ENCODE measurements at places on chromosomes 6 and 20. TPM values are rescaled to one million over a fixed set of nuclear protein-coding genes. Genes with fewer than 3 reads are reported as not detected.
A peak's percentile ranks its signal among the peaks of the same experiment; 100 is the strongest.

DNA sequence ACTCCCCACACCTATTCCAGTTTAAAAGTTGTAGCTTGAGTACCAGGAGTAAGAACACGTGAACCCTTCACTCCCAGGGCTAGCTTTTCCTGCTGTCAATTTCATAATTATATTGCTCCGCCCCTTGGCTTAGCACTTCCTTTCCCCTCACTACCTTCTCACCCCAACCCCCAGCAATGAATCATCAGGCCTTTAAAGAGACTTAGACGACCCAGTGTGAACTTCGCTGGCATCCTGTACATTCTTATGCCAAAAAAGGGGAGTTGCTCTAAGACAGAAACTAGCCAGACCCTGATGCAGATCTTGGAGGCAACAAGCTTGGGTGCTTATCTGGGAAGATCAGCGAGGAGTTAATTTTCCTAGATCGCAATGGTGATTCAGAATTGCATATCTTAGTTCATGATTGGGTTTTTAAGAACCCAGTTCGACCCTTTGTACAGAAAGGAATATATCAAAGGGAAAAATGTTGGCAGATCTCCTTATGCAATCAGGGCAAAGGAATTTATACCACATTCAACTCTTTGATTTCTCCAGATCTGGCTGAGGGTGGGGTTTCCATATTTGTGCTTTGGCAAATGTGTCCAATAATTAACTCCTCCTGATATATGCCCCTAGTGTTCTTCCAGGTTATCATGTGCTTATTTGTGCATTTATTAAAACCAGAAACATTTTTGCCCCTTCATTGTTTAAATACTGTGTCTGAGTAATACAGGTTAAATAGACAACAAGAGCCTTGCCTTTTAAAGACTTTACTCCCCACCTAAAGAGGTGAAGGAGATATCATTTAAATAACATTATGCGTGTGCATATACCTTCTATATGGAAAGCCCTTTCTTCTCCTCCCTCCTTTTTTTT lies 8.1 kb upstream of the ATXN1 start:
- no peak for DNase-seq
- no peaks in the 10 kb centered on the region for H3K36me3 ChIP-seq
- no peaks in the 10 kb centered on the region for H3K27me3 ChIP-seq

DNA sequence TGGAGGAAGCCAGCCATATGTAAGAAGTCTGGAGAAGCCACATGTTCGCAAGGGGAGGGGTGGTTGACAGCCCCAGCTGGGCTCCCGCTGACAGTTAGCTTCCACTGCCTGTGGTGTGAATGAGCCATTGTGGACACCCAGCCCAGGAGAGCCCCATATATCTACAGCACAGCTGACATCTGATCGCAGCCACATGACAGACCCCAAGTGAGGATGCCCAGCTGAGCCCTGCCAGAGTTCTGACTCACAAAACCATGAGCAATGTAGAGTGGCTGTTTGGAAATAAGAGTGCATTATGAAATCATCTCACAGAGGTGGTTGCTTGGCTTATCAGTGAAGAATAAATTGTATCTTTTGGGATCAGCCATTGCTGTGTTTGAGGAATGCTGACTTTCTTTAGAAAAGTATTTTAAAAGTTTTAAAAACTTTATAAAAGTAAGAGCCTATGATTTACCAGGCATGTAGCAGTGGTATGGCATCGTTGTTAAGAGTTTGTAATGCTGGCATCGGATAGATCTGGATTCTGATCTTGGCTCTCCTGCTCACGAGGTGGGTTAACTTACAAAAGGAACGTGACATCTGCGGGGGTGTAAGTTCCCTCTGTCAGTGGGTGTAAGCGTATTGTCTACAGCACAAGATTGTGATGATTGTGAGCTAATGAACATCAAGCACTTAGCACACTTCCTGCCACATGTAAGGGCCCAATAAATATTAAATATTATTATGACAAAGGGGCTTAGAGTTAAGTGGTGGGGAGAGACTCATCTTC lies 24.1 kb downstream of the CFAP61 start:
- H3K27me3 ChIP-seq, result peaks cover 52% of the 10 kb centered on the region
- no peak overlapping the region for H3K27ac ChIP-seq
- H3K4me1 ChIP-seq, result no peaks in the 10 kb centered on the region
- no peak for DNase-seq
- no peaks in the 10 kb centered on the region for H3K36me3 ChIP-seq

Gene TMEM74B
- not detected for total RNA-seq

GRCh38 chr6:154878871-154879491 lies 116.1 kb upstream of the TIAM2 start:
- no peaks in the 10 kb centered on the region for H3K27me3 ChIP-seq
- peaks cover 6% of the 10 kb centered on the region for H3K4me1 ChIP-seq
- peaks cover 11% of the 10 kb centered on the region for H3K36me3 ChIP-seq
- no peak overlapping the region for H3K4me3 ChIP-seq
- DNase-seq, result no peak

Gene SPATS1
- not detected for total RNA-seq

Gene RBM39
- total RNA-seq, result 329 TPM

Gene FERMT1
- not detected for total RNA-seq

Gene SIM1
- total RNA-seq, result 2.6 TPM

DNA sequence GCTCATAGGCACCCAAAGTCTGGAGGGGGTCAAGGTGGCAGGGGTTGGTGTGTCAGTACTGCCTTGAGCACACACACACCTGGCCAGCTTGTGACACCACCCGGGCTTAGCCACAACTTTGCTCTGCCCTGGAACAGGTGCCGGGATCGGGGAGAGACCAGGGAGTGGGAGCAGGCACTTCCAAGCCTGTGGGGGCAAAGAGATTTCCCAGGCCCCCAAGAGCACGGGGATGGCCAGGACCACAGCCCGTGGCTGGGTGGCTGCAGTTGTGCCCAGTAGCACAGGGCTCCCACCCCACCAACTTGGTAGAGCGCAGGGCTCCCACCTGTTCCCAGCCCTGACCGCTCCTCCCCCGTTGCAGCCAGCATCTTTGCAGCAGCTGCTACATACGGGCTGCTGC lies 40.4 kb downstream of the WASF1 start:
- peaks cover 3% of the 10 kb centered on the region for H3K36me3 ChIP-seq
- no peak overlapping the region for H3K4me3 ChIP-seq
- peaks cover 6% of the 10 kb centered on the region for H3K4me1 ChIP-seq
- no peak for DNase-seq

DNA sequence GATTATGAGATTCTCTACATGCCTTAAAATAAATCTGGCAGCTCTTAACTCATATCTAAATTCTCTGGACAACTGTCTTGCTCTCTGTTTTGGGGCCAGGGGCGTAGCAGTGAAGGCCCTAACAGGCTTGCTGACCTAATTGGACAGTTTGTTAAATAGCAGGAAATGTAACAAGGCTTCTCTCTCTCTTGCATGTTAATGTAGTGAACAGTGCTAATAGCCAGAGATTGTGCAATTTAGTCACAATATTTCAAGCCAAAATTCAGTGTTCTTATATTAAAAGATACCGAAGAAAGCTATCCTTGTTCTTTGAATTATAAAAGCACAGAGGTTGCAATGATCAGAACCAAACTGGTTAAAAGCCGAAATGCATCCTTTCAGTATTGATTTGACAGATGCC lies 3.0 kb downstream of the PPP1R3D start:
- H3K4me1 ChIP-seq, result peaks cover 42% of the 10 kb centered on the region
- H3K4me3 ChIP-seq, result no peak overlapping the region
- H3K27ac ChIP-seq, result no peak overlapping the region
- DNase-seq, result no peak
- H3K36me3 ChIP-seq, result peaks cover 3% of the 10 kb centered on the region

DNA sequence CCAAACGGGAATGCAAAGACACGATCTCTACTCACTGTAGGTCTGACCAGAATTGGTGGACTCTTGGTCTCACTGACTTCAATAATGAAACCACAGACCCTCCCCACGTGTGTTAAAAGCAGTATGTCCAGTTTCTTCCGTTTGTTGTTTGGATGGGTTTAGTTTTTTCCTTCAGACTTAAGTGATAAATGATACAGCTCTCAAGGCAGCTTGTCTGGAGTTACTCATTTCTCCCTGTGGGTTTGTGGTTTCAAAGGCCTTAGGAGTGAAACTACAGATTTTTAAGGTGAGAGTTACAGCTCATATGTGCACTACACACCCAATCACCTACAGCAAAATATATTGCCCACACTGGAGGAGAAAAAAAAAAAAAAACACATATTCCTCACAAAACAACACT lies 86.7 kb upstream of the STMND1 start:
- H3K27ac ChIP-seq, result peak overlapping the region; percentile 76
- no peak for DNase-seq
- H3K36me3 ChIP-seq, result no peaks in the 10 kb centered on the region
- H3K4me1 ChIP-seq, result peaks cover 9% of the 10 kb centered on the region
- H3K4me3 ChIP-seq, result no peak overlapping the region

Gene PAX1
- not detected for total RNA-seq

- no peaks in the 10 kb centered on the region for H3K27me3 ChIP-seq
- H3K36me3 ChIP-seq, result peaks cover 34% of the 10 kb centered on the region
- DNase-seq, result no peak
- no peaks in the 10 kb centered on the region for H3K4me1 ChIP-seq
Measured at GRCh38 chr6:111342913-111343312, 140.1 kb downstream of the REV3L start.

DNA sequence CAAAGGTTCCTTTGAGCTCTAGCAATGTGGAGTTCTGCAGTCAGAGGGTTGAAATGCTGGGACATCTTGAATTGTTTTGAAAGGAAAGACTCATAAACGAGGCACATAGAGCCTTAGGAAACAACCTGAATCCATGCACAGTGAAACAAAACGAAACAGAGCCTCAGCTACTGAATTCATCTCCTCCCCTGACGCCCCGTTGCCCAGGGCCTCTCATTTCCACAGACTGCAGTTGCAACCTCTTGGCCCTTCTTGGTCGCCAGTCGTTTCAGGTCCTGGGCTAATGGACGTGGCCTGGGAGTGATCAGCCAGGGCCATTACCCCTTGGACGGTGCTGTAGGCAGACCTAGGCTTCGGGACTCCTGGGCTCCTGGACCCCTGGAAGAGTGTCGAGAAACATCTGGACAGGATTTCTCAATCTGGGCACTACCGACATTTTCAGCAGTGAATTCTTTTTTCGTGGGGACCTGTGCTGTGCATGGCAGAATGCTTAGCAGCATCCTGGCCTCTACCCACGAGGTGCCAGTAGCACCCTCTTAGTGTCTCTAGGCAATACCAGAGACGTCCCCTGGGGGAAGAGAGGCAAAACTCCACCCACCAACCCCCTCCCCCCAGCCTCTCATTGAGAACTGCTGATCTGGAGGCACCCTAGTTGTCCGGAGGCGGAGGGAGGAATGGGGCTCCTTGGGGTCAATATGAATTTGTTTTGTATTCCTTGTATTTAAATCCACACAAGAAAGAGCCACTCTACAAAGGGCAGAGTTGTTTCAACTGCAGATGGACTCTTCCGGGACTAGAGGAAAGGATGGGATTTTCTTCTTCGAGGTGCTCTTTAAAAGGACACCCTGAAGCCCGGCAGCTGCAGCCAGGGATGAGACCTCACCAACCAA lies 50.2 kb downstream of the TMEM242 start:
- H3K27me3 ChIP-seq, result no peaks in the 10 kb centered on the region
- peaks cover 12% of the 10 kb centered on the region for H3K4me1 ChIP-seq
- no peaks in the 10 kb centered on the region for H3K36me3 ChIP-seq
- H3K4me3 ChIP-seq, result no peak overlapping the region
- no peak for DNase-seq
- no peak overlapping the region for H3K27ac ChIP-seq

Gene SYCP2L
- 4.3 TPM for total RNA-seq

Gene RAET1L
- not detected for total RNA-seq

- H3K27me3 ChIP-seq, result peaks cover 8% of the 10 kb centered on the region
- H3K36me3 ChIP-seq, result no peaks in the 10 kb centered on the region
- DNase-seq, result no peak
- H3K4me3 ChIP-seq, result no peak overlapping the region
- H3K4me1 ChIP-seq, result no peaks in the 10 kb centered on the region
Measured at GRCh38 chr6:154093231-154094044, 54.4 kb downstream of the OPRM1 start.

DNA sequence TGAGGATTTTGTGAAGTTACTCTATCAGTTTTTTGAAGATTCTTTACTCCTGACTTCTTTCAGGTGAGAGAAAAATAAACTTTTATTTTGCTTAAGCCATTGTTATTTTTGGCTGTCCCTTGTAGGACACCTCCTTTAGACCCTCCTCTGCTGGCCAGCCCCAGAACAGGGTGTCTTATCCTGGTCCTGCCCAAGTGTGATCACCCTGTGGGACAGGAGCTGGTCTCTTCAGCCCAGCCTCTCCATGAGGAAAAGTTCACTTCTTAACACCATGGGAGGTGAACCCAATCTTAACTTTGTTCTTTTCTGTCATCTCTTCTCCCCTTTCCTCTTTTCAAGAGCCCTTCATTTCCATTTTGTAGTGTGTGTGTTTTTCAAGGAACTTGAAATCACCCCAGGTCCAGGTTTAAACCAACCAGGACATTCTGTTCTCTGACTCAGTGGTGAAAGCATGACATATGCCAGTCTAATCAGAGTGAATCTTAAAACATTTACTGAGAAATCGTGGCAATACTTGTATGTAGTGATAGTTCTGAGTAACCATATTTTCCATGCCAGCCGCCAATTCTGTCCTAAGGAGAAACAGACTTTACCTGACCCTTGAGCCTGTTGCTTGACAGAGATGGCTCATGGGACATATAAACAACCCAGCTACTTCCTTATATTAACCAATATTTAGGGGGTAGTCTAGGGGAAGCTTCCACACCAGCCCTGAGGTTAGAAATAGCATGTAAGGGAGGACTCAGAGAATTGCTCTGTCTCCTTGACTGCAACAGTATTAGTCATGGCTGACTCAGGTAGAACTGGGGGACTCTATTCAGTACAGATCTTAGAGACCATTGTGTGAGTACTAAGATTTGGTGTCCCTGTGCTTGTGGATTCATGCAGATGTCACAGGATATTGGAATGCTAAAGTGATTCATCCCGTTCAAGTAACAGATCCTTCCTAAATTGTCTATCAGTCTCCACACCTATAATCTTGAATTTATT lies 48.8 kb downstream of the FLRT3 start:
- H3K4me1 ChIP-seq, result no peaks in the 10 kb centered on the region
- no peak overlapping the region for H3K4me3 ChIP-seq
- no peak overlapping the region for H3K27ac ChIP-seq
- no peak for DNase-seq
- H3K36me3 ChIP-seq, result no peaks in the 10 kb centered on the region

DNA sequence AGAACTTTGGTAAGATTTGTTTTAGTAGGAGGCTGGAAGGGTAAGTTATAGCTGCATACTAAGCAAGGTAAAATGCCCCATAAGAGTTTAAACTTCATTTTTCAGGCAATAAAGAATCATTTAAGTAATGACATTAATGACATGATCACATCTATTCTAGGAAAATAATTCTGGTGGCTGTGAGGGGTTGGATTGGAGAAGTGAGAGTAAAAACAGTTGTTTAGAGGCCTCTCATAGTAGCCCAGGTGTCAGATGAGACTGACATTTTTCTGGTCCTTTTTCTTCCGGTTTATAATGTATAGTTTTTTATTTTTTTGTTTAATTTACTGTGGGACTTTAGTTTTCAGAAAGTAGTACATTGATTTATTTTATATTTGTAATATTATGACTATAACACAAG lies 40.8 kb downstream of the ITCH start:
- no peaks in the 10 kb centered on the region for H3K27me3 ChIP-seq
- H3K27ac ChIP-seq, result no peak overlapping the region
- peaks cover 23% of the 10 kb centered on the region for H3K36me3 ChIP-seq
- peaks cover 31% of the 10 kb centered on the region for H3K4me1 ChIP-seq
- no peak overlapping the region for H3K4me3 ChIP-seq

All from osteocyte (in vitro differentiated cells).